ENCODE measurements at places on chromosomes 11 and 22. TPM values are rescaled to one million over a fixed set of nuclear protein-coding genes. Genes with fewer than 3 reads are reported as not detected.

Gene INS
- total RNA-seq, result not detected

Gene ARRB1
- total RNA-seq, result 6.2 TPM

Gene NAALAD2
- 0.77 TPM for total RNA-seq

Gene PICK1
- total RNA-seq, result 5.9 TPM

Gene OR52E8
- total RNA-seq, result not detected

Gene MS4A7
- not detected for total RNA-seq

Gene PAMR1
- total RNA-seq, result 159 TPM

Gene SLC15A3
- total RNA-seq, result 29.9 TPM

Gene CARD16
- total RNA-seq, result 102 TPM

Gene SLC6A5
- not detected for total RNA-seq

Gene GPR137
- total RNA-seq, result 10.9 TPM

Gene FREY1
- 0.83 TPM for total RNA-seq

Gene PKP3
- 0.83 TPM for total RNA-seq

Gene RAG2
- total RNA-seq, result not detected

Gene C1QTNF4
- total RNA-seq, result under 0.01 TPM

Gene OR8G5
- total RNA-seq, result not detected

Gene PHLDA2
- total RNA-seq, result 4.1 TPM

Gene GDPD4
- total RNA-seq, result not detected

Gene BCR
- total RNA-seq, result 66.6 TPM

Gene TTLL8
- not detected for total RNA-seq

Gene NLRP10
- total RNA-seq, result 0.26 TPM

Gene VWCE
- total RNA-seq, result 1.7 TPM

Gene BBOX1
- not detected for total RNA-seq

Gene SMCO4
- 8.6 TPM for total RNA-seq

Gene LBHD1
- 3.6 TPM for total RNA-seq

Gene CEP164
- 33.5 TPM for total RNA-seq

Gene CCDC73
- under 0.01 TPM for total RNA-seq

Gene XKR3
- total RNA-seq, result not detected

Gene C22orf42
- not detected for total RNA-seq

Gene C11orf65
- 1.8 TPM for total RNA-seq

Gene NAGA
- 26.7 TPM for total RNA-seq

Gene PTPN5
- total RNA-seq, result not detected

Gene MMP27
- 0.17 TPM for total RNA-seq

Gene LUZP2
- 0.50 TPM for total RNA-seq

Gene POU2AF1
- total RNA-seq, result not detected

Gene PANX2
- total RNA-seq, result 0.17 TPM

Measured in fibroblast of lung (primary cell).